AG08396 (cell line): ENCODE measurements at places on chromosomes 5 and 9.
A peak's percentile ranks its signal among the peaks of the same experiment; 100 is the strongest.

DNA sequence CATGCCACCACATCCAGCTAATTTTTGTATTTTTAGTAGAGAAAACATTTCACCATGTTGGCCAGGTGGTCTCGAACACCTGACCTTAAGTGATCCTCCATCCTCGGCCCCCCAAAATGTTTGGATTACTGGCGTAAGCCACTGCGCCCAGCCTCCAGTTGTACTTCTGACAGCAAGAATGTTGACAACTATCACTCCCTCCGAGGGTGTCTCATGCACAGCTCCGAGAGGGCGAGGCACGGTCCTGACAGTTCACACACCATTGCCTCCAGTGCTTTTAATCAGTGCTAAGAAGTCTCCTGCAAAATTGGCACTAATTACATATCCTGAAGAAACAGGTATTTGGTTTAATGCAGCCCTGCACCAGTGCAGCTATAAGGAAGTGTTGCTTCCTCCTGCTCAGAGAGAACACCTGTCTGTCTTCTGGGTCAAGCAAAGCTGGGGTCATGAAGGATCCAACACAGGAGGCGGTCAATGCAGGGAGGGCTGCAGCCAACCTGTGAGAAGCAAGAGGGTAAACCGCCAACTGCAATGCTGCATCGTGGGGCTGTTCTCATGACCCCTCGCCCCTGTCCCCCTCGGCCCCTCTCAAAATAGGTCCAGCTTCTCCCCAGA lies 184.0 kb downstream of the MED10 start:
- DNase-seq: no peak

GRCh38 chr5:152560512-152561137 lies 155.5 kb upstream of the NMUR2 start:
- peak; percentile 11 for DNase-seq

DNA sequence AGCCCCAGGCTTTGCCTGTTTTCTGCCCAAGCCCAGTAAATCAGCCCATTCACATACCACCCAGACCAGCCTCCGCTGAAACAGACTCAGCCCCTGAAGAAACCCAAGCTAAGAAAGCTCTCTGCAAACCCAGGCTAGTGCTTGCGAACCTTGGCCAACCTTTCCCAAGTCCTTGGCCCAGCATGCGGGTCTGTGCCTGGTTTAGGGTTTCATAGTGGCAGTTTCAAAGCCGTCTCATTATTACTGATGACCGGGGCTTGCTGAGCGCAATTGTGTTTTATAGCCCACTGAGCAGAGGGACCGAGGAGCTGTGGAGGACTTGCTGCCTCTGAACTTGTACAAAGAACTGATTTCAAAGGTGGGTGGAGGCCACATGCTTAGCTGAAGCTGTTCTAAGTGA lies 584.3 kb downstream of the BNC2 start:
- no peak for DNase-seq

GRCh38 chr5:110630350-110630749 lies 96.1 kb downstream of the TMEM232 start:
- DNase-seq: no peak

- DNase-seq: no peak
These were observed 217.2 kb upstream of the HAPLN1 start for GRCh38 chr5:83937837-83938236.

DNA sequence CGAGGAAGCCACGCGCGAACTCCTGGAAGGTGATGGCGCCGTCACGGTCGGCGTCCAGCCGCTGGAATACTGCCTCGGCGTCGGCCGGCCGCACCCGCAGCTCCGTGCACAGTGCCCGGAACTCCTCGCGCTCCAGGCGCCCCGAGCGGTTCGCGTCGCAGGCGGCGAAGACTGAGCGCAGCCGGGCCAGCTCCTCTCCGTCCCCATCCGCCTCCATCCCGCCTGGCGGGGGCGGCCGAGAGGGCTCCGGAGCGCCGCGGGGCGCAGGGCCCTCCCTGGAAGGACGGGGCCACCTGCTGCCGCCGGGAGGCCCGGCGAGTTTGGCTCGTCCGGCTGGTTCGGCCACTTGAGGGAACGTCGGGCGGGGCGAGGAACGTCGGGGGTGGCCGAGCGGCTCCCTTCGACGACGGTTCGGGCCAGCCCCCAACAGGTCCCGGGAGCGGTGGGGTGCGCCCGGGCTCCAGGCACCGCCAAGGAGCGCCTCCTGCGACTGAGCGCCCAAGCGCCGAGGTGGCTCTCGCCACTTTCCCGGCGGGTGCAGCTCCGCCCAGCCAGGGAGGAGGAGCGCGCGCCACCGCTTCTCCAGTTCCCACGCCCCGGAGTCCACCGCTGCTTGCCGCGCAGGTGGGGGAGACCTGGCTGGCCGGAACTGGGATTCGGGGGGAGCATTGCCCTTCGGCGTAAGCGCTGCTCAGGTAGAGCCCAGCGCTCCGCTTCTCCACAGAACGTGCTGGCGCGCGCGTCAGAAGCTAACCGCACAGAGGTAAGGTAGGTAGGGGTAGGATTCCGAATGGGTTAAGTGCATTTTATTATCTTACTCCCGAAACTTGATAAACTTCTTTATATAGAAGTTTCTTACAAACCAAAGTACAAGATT lies at the start of gene RASEF:
RASEF (minus strand) TSS at position 492 of the 877 bp plus-strand sequence; CDS start at position 217, 275 bp downstream.
- peak; percentile 24 for DNase-seq

- no peak for DNase-seq
These were observed 3.3 kb upstream of the TTC39B start for GRCh38 chr9:15310107-15310850.

GRCh38 chr9:128072144-128073021 lies 4.4 kb downstream of the SLC25A25 start:
- peak; percentile 36 for DNase-seq

- no peak for DNase-seq
These were observed 60.7 kb downstream of the PARP8 start for GRCh38 chr5:50727149-50727496.

DNA sequence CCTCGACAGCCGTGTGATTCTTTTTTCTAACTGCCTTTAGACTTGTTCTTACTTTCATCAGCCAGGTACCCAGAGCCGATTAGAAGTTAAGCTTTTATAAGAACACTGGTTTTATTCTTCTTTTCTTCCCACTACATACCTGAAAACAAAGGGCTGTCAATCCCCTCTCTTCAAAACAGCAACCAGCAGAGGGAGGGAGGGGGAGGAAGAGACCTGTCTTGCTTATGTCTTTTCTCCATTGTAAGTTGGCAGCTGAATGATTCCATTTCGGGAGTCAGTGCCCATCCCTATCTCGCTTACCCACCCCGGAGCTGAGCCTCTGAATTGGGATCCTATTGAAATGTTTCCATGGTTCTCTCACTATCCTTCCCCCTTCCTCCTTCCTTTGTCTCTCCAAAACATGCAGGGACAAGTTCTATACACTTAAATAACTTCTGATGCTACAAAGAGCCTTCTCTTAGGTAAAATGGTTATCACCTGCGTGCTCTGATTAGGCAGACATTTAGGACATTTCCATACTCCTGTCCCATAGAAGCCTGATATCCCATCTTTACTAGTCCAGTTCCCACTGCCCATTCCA lies 83.9 kb upstream of the WWC1 start:
- DNase-seq: no peak

- DNase-seq: peak; percentile 73
These were observed 71.7 kb upstream of the WWC1 start for GRCh38 chr5:168219515-168220410.

GRCh38 chr9:85401998-85402397 lies 339.8 kb downstream of the AGTPBP1 start:
- DNase-seq: no peak

- DNase-seq: no peak
These were observed 27.7 kb downstream of the GLIS3 start for GRCh38 chr9:4272126-4272525.

DNA sequence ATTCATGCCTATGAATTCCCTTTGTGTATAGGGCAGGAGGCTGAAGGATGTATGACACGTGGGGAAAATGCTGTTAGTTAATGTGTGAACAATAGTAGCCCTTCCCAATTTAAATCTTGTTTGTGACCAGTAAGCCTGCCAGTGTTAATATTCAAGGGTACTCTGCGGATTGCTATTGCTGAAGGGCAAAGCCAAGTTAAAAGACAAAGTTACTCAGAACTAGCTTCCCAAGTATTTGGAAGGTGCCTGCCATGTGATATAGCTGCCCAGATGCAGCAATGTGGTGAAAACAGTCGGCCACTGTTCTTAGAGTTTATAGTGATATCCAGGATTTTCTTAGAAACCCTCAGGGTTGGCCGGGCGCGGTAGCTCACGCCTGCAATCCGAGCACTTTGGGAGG lies 34.6 kb downstream of the MARVELD2 start:
- no peak for DNase-seq

DNA sequence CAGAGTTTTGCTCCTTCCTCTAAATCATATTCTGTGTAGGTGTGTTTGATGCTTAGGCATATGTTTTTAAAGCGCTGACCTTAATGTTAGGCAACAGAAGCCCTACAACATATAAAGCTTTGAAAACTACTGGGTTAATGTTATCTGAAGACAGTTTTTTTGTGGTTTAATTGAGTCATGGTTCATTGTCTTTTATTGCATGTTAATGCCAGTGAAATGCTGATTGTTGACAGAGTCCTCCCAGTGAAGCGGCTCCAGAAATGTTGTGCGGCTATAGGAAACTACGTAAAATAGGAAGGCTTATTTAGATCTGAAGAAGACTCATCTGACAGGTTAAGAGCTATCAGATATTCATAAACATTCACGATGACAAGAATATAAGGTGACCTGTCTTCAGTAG lies 424.6 kb downstream of the CCDC171 start:
- no peak for DNase-seq

- DNase-seq: no peak
These were observed 169.6 kb downstream of the ADCY2 start for GRCh38 chr5:7565559-7565958.

DNA sequence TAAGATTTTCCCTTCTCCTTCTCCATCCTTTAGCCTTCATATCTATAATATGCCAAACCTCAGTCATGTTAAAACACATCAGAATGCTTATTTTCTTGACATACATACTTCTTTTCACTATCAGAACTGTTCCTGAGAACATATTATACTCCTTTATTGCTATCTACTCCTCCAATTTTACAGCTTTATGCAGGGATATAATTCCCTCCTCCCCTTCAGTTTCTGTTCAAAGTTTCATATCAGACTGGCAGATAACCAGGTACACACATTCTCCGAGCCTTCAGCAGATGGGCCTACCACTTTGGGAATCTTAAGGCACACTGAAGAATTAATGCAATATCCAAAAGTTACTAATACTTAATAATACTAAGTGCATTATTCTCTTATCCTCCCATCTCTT lies 29.1 kb downstream of the FAM169A start:
- DNase-seq: no peak

DNA sequence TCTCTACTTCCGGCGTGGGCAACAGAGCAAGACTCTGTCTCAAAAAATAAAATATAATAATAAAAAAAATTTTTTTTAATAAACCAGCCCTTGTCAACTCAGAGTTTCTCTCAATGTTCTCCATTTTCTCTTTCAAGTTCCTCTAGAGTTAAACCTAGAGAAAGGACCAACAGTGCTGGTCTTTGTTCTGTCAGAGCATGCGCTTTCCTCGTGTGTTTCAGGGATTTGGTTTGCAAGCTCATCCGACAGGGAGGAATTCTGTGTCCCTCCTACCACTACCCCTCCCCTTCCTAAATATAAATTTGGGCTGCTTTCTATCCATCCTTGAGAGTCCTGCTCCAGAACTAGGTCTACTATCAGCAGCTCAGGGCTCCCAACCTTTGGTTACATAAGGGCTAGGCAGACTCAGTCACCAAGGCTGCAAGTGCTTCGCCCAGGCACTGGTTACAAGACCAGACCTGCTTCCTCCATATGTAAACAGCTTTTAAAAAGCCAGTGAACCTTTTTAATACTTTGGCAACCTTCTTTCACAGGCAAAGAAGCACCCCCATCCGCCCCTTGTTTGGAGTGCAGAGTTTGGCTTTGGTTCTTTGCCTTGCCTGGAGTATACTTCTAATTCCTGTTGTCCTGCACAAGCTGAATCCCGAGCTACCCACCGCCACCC lies 13.5 kb downstream of the SETX start:
- no peak for DNase-seq

- peak; percentile 47 for DNase-seq
These were observed 51.8 kb downstream of the WDR36 start for GRCh38 chr5:111143910-111144309.

- DNase-seq: no peak
These were observed 3.8 kb downstream of the TCF7 start for GRCh38 chr5:134118212-134118835.

- peak; percentile 41 for DNase-seq
These were observed 494 bp downstream of the ASTN2 start for GRCh38 chr9:117414220-117414905.

DNA sequence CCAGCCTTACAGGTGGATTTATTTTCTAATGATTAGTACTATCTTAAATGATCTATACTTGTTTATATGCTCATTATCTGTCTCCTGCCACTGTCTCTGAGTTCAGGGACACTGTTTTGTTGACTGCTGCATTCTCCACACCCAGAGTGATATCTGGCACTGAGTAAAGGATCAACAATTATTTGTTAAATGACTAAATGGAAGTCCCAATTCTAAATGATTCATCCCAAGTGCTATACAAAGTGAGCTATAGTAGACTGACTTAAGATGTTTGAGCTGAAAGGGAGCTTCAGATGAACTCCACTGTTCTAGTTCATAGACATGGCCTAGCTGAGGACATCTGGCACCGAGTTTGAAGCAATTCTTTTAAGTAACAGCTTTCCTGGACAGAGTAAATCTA lies 40.5 kb downstream of the ITGA2 start:
- DNase-seq: no peak

GRCh38 chr5:157913575-157913974 lies 54.6 kb upstream of the CLINT1 start:
- no peak for DNase-seq

GRCh38 chr5:25944786-25945185 lies 1093.6 kb downstream of the CDH9 start:
- no peak for DNase-seq

DNA sequence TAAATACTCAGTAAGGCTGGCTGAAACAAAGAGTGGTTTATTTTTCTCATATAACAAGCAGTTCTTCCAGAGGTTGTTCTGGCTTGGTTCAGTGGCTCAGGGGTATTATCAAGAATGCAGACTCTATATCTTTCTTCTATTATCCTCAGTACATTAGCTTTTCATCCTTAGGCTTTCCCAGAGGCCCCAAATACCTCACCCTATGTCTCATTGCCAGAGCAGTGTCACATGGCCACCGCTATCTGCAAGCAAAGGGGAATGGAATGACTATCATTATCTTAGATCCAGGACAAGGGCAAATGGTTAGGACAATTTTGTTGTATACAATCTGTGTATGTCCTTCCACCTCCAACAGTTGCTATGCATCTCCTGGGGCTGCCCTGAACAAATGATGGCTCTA lies 69.0 kb upstream of the SNX2 start:
- DNase-seq: no peak

- DNase-seq: no peak
These were observed 54.0 kb upstream of the STXBP1 start for GRCh38 chr9:127557998-127558546.

- DNase-seq: peak; percentile 31
These were observed 399.8 kb upstream of the MEF2C start for GRCh38 chr5:89282554-89283510.

- DNase-seq: no peak
These were observed 80.4 kb upstream of the GNAQ start for GRCh38 chr9:78112004-78112403.
